CD14-positive monocyte (primary cell): ENCODE measurements at places on chromosomes 12 and 14. TPM values are rescaled to one million over a fixed set of nuclear protein-coding genes. Genes with fewer than 3 reads are reported as not detected.

Gene HCAR2
- polyA plus RNA-seq: 13.0 TPM

GRCh38 chr14:67237591-67237990 is 3.6 kb upstream of the PALS1 start:
- no peak for DNase-seq

DNA sequence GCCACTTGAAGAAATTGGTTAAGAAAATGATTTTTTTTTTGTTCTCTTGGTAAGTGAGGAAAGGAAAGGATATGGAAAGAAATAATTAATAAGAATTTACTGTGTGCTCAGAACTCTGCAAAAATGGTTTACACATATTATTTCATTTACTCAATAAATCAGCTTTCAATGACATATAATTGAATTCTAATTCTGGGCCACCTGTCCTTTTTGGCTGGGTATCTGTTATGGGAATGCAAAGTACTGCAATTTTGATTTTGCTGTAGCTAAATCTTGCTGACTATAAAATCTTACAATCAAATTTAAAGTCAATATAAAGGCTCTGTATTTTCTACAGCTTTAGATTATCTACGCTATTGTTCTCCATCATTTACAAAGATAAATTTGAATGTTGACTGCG is 147.1 kb downstream of the GRIP1 start:
- no peak for DNase-seq

DNA sequence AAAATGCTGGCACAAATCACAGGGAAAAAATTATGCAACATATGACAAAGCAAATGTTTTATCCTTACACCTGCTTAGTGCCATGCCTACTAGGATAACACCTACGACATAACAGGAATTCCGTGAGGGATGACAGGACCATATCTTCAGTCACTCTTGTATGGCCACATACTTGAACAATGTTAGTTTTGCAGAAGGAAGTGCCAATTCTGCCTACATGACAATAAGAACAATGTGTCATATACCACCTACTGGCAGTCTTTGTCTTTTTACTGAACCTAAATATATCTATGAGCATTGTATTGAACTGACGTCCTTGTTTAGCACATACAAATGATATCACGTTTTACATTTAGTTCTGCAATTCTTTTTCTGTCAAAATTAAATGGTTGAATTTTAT is 234.0 kb downstream of the ADAMTS20 start:
- DNase-seq: no peak

DNA sequence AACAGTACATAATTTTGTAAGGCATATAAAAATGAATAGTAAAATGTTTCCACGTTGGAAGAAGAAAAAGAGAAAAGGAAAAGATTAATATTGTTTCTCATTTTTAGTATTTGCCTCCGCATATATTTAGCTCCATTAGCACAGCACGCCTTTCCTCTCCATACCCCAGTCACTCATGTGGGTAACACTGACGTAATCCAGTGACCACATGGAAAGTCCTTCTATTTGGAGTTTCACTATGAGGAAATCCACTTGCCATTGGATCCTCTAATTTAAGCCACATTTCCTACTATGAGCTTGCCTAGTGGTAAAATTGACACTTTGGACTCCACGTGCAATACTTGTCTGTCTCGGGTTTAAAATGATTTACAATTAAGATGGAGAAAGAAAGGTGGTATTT is 5.7 kb upstream of the SLCO1A2 start:
- DNase-seq: no peak

- DNase-seq: no peak
Measured at GRCh38 chr12:8698879-8699278, 1.1 kb downstream of the RIMKLB start.

DNA sequence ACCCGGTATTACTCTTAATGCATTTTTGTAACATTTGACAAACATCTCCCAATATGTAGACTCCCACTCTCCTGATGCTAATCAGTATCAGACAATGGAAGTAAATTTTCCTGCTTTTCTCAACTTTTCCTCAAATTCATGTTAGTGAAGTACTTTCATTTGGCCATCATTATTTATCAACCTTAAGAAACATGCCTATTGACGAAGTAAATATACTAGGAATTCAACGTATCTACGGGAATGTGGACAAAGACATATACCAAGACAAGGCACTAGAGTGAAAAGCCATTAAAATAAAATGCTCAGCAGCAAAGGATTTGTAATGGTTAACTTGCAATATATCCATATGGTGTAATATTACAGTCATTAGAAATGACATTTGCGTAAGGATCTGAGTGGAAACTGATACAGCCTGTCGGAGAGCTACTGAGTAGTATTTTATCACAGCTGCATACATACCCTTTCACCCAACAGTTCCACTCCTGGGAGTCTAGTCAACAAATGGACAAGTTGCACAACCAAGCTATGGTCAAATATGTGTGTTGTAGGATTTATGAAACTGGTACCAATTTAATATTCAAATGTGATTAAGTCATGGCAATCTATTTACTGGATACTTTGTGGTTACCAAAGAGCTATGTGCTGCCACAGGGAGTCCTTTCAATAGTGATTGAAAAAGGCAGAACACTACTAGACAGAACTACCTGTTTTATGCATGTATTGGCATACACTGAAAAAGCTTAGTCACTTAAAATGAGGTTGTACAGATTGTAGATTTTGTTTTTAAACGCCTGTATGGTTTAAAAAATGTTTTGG is 26.5 kb downstream of the NUDT4 start:
- DNase-seq: no peak

- DNase-seq: no peak
Measured at GRCh38 chr12:93380480-93381121, 2.9 kb downstream of the NUDT4 start.

DNA sequence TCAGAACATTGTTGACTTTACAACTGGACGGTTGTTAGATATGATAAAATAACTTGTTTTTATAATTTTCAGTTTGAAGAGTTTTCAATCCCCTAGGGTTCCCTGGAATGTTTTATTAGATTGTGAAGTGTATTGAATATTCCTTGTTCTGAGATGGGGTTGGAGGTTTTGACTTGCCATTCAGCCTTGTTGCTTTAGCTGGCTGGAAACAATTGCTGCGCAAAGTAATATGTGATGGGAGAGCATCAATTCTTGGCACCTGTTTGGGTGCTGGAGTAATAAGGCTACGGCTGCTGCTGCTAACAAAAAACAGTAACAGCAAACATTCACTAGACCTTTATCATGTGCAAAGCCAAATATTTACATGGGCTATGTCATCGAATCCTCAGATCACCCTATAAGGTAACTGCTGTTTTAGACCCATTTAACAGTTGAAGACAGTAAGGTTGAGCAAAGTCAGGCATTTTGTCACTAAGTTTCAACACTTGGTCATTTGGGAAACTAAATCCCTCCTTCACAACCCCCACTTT is 241.0 kb upstream of the TBX3 start:
- DNase-seq: no peak

DNA sequence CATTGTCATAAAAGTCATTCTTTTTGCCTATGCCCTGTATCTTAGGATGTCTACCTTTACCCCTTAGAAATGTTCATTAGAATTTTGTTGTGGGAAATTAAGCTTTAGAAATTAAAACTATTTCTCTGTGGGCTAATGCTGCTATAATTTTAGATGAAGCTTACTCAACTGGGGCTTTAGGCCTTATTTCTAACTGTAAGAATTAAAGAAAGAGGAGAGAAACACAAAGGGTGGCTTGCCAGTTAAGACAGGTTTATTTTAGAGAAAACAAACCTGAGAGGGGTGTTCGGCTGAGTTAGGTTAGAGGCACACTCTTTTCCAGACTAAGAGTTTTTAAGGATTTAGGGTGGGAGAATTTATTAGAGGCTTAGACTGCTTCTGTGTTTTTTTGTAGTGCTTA is 6.4 kb downstream of the TRIP11 start:
- no peak for DNase-seq

DNA sequence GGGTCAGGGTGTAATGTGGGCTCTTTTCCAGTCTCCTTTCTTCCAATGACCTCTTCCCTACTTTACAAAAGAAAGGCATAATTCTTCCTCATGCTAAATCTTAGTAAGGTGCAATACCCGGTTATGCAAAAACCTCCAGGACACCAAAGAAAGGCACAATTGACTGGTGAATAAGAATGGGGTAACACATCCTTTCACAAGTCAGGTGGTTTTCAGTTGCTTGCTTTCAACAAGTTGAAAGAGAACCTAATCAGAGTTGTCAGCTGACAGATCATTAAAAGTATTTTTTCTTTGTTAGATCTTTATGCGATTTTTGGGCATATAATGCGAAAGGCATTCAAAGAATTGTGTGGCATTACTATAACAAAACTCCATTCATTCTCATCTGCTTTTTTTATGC is 1.3 kb upstream of the AEBP2 start:
- no peak for DNase-seq

GRCh38 chr14:91649930-91650329 is 82.0 kb downstream of the CATSPERB start:
- DNase-seq: no peak

DNA sequence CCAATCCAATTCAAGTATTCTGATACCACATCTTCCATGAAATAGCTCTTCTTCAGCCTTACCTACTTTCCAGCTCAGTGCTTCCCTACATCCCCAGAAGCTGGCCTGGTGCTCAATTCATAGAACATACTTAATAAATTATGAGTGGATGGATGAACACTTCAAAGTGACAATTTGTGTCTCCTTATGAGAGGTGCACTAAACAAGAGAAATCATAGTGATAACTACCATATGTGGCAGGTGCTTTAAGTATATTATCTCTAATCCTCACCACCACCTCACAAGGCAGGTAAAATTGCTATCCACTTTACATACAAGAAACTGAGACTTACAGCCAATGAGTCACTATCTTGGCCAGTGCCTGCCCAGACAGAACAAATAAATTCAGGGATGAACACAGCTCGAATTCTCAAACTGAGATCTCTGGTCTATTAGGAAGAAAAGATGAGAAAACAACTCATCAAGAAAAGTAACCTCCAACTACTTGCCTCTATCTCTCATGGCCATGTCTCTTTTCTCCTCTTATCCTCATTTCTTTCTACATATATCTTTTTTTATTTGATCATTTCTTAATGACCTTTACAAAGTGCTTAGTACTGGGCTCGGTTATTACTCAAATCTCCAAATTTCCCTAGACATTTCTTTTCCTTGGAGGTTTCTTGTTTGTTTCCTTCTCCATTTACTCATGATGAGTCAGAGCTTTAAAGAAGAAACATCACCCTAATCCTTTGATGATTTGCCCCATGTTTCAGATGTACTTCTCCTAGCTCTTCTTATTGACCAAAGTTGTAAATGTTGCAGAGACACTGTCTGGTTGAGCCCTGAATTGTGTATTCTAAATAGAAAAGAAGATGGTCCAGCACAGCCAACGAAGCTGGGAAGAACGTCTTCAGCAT is 161.5 kb downstream of the RPS29 start:
- DNase-seq: no peak

DNA sequence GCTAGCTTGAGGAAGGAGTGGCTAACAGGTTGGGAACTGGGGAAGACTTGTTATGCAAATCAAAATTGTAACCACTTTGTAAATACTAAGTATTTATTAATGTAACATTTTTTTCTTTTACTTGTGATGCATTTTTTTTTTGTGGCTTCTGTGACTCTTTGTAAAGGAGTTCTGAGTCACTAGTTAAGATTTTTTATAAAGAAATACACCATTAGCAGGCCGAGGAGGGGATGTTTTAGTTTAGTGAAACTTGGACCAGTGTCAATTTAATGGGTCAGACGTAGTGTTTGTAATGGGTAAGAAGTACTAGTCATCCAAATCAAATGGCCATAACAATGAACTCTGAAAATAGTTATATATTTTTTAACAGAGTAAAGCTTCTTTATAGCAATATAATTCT is 43.1 kb downstream of the AKAP6 start:
- DNase-seq: no peak
